Activated naive CD8-positive, alpha-beta T cell treated with anti-CD3 and anti-CD28 coated beads, Interleukin-2, amount 50 U/mL, for 24 hours (primary cell): ENCODE measurements at places on chromosomes 7 and 10.

DNA sequence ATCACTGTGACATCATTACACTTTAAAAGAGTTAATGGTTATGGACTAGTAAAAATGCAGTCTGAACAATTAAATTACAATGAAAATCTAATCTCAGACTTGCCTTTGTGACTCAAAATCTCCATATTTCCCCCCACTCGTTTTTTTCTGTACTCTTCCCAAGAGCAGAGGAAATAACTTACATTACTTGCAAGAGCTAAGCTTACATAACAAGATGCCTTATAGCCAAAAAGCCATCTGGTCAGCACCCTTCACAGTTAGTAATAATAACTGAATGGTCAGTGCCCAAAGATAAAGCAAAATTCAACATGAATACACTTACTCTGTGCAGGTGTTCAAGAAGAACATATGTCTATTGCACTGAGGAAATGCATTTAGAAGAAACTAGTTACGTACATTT, 1381.5 kb upstream of the CELF2 start:
- no peak overlapping the region for H3K4me3 ChIP-seq
- H3K27ac ChIP-seq, result no peak overlapping the region
- H3K36me3 ChIP-seq, result no peaks in the 10 kb centered on the region
- no peak for DNase-seq

GRCh38 chr10:117449636-117450035, 74.4 kb upstream of the PDZD8 start:
- no peaks in the 10 kb centered on the region for H3K4me1 ChIP-seq
- H3K27me3 ChIP-seq, result peaks cover 8% of the 10 kb centered on the region
- no peak for DNase-seq
- no peak overlapping the region for H3K4me3 ChIP-seq

GRCh38 chr10:106082865-106083264, 1081.6 kb downstream of the SORCS1 start:
- no peak for DNase-seq
- H3K27me3 ChIP-seq, result no peaks in the 10 kb centered on the region

DNA sequence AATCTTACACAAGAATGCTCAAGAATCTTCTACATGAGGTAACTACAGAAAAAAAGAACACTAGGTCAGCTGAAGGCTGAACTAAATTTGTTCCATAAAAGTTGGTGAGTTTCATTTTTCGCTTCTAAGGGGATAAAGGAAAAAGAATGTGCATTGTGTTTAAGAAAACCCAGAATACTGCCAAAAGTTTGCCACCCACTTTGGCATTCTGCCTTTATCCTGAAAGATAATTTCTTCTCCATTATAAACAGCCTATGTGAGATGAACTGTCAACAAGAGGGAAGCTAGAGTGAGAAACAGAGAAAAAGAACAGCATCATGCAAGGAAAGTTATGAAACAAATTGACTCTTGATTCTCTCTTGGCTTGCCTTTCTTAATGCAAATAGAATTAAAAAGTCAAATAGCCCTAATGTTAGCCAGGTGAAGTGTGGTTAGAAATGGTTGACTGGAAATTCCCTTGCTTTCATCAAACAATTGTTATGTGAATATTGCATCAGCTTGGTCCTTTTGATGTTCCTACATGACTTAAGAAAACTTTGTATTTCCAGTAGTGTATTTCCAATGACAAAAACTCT, 25.8 kb downstream of the STEAP1 start:
- H3K27me3 ChIP-seq, result peaks cover 3% of the 10 kb centered on the region
- peak overlapping the region; percentile 61 for H3K27ac ChIP-seq
- H3K4me1 ChIP-seq, result peaks cover 25% of the 10 kb centered on the region
- no peaks in the 10 kb centered on the region for H3K36me3 ChIP-seq

DNA sequence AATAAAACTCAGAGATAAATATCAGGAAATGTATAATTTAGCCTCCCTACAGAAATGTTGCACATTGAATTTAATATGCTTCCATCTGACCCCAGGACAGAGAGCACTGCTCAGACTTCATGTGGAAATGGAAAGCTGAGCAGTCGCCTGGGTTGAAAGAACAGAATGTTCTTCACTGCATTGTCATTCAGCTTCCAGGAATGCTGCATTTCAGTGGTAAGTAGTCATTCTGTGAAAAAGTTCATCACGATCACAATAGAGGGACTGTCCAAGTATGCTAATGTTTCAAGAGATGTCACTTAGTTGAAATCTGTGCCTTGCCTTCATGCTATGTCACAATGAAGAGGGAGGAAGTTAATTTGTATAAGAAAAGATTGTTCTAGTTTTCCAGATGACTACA, 147.3 kb downstream of the NRCAM start:
- no peak for DNase-seq
- H3K36me3 ChIP-seq, result no peaks in the 10 kb centered on the region
- H3K4me1 ChIP-seq, result peaks cover 46% of the 10 kb centered on the region
- H3K27ac ChIP-seq, result peak overlapping the region; percentile 62
- peaks cover 2% of the 10 kb centered on the region for H3K27me3 ChIP-seq

DNA sequence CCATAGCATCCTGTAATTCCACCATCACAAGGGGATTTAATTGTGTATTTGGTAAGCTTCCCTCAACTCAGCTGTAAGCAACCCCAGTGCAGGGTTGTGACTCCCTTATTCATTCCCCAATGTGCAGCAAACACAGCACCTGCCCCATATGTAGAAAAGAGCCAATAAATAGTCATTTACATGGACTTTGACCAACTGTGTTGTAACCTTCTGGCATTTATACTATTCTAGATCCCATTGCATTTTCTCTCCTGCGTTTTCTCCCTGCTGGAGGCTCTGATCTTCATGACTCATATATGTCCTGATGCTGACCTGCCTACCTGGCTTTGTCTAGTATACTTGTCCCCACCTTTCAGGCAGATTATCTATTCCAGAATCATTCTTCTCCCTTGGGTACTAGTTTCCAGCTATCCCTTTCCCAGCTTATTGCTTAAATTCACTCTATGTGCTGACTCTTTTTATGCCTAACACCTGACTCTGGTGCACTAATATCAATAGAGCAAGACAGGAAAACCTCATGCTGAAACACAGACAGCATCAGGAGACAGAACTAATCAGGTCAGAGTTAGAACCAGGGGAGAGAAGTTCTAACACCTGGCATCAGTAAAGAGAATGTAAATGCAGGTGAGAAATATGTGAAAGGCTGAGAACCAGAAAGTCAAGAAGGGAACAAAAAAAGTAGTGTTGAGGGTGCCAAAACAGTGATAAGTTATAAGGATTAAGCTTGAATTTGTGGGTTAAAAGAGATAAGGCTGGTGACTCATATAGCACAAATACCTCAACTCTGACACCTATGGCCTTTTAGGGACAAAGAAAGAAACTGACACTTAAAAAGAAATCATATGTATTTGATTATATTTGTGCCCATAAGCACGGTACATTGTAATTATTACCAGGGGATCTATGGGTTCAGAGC, 402.7 kb downstream of the IPMK start:
- H3K4me3 ChIP-seq, result no peak overlapping the region
- no peaks in the 10 kb centered on the region for H3K27me3 ChIP-seq
- no peaks in the 10 kb centered on the region for H3K36me3 ChIP-seq
- no peak for DNase-seq

DNA sequence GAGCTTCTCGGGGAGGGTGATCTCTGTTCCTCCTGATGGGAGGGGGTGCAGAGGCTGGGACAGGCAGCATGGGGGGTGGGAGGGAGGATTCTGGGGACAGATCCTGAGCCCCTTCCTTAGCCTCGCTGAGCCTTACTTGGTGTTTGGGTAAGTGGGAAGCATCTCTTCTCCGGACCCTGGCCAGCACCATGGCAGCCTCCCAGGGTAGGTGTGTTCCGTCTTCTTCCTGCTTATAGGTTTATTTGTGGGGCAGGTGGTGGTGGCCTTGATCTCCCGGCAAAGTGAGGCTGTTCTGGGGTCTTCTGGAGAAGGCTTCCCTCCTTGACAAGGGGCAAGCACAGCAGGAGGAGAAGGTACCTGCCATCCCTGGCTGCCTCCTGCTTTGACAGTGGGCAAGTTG, 226.9 kb downstream of the GLRX3 start:
- H3K4me3 ChIP-seq, result no peak overlapping the region
- no peaks in the 10 kb centered on the region for H3K4me1 ChIP-seq
- H3K36me3 ChIP-seq, result no peaks in the 10 kb centered on the region
- no peak overlapping the region for H3K27ac ChIP-seq

DNA sequence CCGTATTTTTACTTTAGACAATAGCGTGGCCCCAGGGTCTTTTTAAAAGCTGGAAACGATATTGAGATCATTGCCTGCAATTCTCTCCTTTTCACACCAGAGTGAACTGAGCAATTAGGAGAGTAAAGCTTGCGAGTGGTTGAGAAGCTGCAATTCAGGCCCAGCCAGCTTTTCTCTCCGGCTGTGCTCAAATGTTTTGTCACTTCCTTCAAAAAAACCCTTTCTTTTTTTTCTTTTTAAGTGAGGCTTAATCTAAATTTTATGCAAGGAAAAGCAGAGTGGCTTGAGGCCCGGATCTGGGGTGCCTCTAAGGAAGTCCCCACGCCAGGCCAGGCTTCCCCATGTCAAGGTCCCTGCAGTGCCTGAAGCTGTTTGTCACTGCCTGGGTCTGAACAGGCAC, 433.9 kb downstream of the GLRX3 start:
- no peak overlapping the region for H3K4me3 ChIP-seq
- no peaks in the 10 kb centered on the region for H3K36me3 ChIP-seq
- H3K27me3 ChIP-seq, result no peaks in the 10 kb centered on the region
- no peak for DNase-seq
- H3K4me1 ChIP-seq, result no peaks in the 10 kb centered on the region

- no peak overlapping the region for H3K4me3 ChIP-seq
- no peak for DNase-seq
- no peaks in the 10 kb centered on the region for H3K4me1 ChIP-seq
- no peak overlapping the region for H3K27ac ChIP-seq
Measured at GRCh38 chr10:25125201-25125611, 49.6 kb upstream of the GPR158 start.

- H3K4me3 ChIP-seq, result no peak overlapping the region
- no peaks in the 10 kb centered on the region for H3K27me3 ChIP-seq
- no peaks in the 10 kb centered on the region for H3K4me1 ChIP-seq
- no peak overlapping the region for H3K27ac ChIP-seq
- no peak for DNase-seq
- H3K36me3 ChIP-seq, result no peaks in the 10 kb centered on the region
Measured at GRCh38 chr7:146375170-146375569, 258.6 kb downstream of the CNTNAP2 start.

DNA sequence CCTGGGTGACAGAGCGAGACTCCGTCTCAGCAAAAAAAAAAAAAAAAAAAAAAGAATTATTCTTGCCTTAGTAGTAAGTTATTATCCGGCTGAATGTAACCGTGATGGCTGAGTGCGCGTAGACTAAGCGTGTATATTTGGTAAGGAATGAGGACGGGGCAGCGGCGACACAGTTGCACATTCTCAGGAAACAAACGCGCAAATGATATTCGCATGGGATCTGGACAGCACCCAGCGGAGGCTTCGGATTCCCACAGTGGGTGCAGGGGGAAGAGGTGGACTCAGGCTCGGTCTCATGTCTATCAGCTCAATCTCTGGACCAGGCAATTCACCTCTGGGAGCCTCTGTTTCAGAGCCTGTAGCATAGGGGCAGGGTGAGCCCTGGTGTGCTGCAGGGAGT, 29.1 kb downstream of the PAPOLB start:
- no peak overlapping the region for H3K4me3 ChIP-seq
- no peaks in the 10 kb centered on the region for H3K36me3 ChIP-seq
- peaks cover 2% of the 10 kb centered on the region for H3K4me1 ChIP-seq
- no peak for DNase-seq
- H3K27ac ChIP-seq, result no peak overlapping the region
- no peaks in the 10 kb centered on the region for H3K27me3 ChIP-seq

DNA sequence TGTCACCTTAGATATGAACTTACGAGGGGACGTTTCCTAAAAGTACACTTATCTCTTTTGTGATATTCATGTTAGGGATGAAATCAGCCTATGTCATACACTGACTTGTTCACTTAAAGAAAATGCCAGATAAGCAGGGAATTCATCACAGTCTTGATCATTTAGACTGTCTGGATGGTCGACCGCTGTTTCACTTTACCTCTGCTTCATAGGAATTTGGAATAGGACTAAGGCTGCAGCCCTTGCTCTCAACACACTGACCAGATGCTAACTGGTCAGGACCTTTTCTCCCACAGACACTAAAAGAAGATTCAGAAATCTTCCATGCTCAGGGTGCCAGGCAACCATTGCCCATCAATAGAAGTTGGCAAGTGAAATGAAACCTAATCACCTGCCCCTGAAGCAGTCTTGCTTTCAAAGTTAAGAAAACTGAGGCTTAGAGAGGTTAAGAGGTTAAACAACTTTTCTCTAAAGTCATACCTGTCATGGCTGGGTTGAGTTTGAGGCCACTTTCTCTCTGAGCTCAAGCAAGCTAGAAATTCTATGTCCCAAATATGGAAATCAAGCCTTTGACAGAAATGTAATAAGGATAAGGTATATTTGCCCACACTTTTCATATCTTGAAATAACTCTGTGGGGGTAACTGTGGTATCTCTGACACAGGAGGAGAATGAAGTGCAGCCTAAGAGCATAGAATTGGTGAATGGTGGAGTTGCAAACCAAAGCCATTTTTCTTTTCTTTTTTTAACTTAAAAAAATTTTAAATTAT, 77.1 kb downstream of the MAP3K8 start:
- no peaks in the 10 kb centered on the region for H3K36me3 ChIP-seq
- peak overlapping the region; percentile 35 for H3K4me3 ChIP-seq
- peaks cover 39% of the 10 kb centered on the region for H3K4me1 ChIP-seq
- no peaks in the 10 kb centered on the region for H3K27me3 ChIP-seq

DNA sequence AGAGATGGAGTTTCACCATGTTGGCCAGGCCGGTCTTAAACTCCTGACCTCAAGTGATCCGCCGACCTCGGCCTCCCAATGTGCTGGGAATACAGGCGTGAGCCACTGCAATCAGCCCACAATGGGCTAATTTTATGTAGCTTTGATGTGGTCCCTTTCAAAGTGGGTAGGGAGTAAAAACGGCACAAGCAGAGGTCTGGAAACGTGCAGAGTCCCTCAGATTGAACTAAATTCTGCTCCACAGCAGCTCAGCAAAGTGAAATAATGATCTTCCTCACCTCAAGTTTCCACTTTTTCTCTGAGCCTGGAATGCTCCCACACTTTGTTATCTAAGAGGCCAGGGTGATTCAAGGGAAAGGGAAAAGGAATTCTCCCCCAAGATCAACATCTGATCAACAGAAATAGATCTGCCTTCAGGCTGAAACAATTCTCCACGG, 6.1 kb downstream of the CCDC3 start:
- H3K4me1 ChIP-seq, result no peaks in the 10 kb centered on the region
- no peak overlapping the region for H3K4me3 ChIP-seq
- no peak overlapping the region for H3K27ac ChIP-seq
- H3K27me3 ChIP-seq, result peaks cover 48% of the 10 kb centered on the region
- DNase-seq, result no peak

- no peak overlapping the region for H3K4me3 ChIP-seq
- no peak for DNase-seq
Measured at GRCh38 chr10:51649064-51649463, 50.3 kb downstream of the CSTF2T start.

- no peak overlapping the region for H3K27ac ChIP-seq
- no peak overlapping the region for H3K4me3 ChIP-seq
- no peaks in the 10 kb centered on the region for H3K27me3 ChIP-seq
- H3K4me1 ChIP-seq, result peaks cover 63% of the 10 kb centered on the region
- H3K36me3 ChIP-seq, result peaks cover 7% of the 10 kb centered on the region
Measured at GRCh38 chr10:24891823-24892222, 60.6 kb downstream of the PRTFDC1 start.
